ENCODE measurements at places on chromosomes 11 and 22.

- DNase-seq, result peak; percentile 51
These were observed 11.2 kb upstream of the PPP2R1B start for GRCh38 chr11:111777094-111778046.

DNA sequence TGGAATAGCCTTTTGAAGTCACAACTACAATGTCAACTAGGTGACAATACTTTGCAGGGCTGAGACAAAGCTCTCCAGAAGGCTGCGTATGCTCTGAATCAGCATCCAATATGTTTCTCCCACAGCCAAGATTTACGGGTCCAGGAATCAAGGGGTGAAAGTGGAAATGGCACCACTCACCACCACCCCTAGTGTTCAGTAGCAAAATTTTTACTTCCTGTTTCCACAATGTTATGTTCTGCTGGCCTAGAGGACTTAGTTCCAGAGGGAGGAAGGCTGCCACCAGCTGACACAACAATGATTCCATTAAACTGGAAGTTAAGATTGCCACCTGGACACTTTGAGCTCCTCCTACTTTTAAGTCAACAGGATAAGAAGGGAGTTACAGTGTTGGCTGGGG is 68.5 kb upstream of the MPEG1 start:
- DNase-seq, result no peak

DNA sequence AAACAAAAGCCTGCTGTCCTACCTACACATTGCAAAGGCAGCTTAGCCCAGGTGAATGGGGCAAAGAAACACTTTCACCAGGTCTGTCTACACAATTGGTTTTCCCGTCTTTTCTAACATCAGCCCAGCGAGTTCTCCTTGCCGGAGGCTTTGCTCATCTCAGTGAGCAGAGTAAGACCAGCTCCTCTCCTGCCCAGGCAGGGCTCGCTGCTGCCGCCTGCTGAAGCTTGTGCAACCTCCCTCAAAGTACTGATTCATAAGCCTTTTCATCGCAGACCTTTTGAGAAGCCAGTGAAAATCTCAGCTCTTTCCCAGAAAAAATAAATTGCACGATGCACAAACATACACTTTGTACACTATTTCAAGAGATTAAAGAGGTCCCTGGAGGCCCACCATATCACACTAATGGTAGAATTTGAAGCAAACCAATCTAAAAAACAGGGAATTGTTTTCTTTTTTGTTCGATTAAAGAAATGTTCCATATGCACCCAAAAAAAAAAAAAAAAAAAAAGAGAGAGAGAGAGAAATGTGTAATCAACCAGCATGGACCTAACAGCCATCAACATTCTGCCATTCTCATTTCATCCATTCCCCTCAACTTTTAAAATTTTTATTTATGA is 328.1 kb upstream of the MPPED2 start:
- DNase-seq, result peak; percentile 35

DNA sequence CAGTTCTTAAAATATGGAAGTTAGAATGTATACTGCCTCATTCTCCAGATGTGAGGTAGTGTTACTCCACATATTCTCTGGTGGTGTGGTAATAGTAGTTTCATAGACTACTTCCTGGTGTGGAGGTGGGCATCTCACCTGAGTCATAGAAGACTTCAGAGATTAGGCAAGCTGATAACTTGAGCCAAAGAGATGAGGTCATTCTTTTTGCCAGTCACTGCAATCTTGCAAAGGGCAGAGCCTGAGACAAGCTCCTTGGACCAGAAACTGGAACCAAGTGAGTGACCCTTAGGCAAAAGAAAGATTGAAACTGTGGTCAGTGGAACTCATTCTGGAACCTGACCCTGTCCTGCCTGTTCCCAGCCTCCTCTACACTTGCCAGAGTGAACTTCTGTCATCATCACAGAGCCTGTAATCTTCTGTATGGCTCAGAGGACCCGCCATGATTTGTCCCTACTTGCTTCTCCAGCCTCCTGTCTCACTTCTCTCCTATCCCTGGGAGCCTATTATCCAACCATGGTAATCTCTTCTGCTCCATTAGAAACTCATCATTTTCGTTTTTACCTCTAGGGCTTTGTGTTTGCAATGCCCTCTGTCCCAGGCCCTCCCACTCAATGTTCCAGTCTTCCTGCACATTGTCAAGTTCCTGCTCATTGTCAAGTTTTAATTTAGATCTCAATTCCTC is 10.6 kb upstream of the CCDC83 start:
- DNase-seq, result peak; percentile 93

- no peak for DNase-seq
These were observed 14.9 kb upstream of the SREBF2 start for GRCh38 chr22:41818011-41818410.

DNA sequence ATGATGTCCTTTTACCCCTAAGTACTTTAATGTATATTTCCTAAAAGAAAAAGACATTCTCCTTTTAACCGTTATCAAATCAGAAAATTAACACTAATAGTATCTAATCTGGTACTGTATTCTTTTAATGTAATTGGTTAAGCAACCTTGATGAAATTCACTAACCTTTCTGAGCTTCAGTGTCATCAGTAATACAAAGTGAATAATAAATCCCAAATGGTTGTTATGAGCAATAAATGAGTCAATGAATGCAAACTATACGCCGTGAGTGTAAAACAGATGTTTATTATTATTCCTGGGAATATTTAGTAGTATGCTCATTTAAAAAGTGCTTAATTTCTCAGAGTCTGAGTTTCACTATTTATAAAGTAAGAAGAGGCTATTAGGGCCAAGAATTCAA is 21.5 kb downstream of the UEVLD start:
- no peak for DNase-seq

GRCh38 chr11:130112071-130112830 is 42.6 kb downstream of the APLP2 start:
- DNase-seq, result no peak

Data from kidney epithelial cell (primary cell).